ENCODE measurements at places on chromosomes 12 and 14.

GRCh38 chr14:101719045-101719645, 42.4 kb upstream of the PPP2R5C start:
- DNase-seq, result no peak

DNA sequence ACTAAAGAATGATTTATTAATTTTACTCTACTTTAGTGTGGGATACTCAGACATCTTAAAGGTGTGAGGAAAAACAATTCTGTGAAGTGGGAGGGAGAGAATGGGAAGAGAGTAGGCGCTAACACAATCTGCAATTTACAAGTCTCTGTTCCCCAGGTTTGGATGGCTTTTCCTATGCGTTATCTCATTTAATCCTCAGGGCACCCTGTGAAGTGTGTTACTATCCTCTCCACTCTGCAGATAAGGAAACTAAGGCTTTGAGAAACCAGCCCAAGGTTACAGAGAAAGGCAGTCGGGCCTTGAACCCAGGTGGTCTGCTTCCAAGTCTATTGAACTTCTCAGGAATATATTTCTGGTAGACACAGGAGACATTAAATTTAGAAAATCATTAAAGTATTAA, 36.2 kb upstream of the TUBA1C start:
- DNase-seq, result no peak

DNA sequence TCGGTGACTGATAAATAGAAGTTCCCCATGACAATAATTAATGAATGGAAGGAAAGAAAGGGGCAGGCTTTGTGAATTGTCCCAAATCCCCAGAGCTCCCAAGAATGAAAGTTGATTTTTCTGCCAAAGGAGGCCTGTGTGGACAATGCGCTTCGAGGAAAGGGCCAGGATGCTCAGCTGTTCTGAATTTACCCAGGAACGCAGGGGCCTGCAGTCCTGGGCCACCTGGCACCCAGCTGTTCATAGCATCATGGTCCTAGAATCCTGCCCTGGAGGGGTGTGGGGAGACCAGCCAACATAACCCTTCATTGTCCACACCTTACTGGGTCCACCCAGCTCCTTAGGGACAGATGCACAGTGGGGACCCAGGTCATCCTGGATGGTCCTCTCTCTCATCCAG, 587.5 kb downstream of the BCL11B start:
- DNase-seq, result no peak

DNA sequence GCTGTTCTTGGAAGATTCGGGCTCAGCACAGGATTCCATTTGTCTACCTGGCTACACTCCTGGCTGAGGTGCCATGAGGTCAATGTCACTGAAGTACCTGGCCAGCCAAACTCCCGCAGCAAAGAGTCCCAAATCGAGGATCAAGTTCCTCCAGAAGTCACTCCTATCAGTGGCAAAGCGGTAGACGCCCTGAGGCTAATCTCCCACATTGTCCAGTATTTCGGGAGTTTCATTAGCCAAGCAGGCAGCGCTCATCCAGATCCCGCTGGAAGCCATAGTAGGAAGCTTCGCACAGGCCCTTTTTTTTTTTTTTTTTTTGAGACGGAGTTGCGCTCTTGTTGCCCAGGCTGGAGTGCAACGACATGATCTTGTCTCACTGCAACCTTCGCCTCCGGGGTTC, 8.9 kb upstream of the AACS start:
- DNase-seq, result no peak

DNA sequence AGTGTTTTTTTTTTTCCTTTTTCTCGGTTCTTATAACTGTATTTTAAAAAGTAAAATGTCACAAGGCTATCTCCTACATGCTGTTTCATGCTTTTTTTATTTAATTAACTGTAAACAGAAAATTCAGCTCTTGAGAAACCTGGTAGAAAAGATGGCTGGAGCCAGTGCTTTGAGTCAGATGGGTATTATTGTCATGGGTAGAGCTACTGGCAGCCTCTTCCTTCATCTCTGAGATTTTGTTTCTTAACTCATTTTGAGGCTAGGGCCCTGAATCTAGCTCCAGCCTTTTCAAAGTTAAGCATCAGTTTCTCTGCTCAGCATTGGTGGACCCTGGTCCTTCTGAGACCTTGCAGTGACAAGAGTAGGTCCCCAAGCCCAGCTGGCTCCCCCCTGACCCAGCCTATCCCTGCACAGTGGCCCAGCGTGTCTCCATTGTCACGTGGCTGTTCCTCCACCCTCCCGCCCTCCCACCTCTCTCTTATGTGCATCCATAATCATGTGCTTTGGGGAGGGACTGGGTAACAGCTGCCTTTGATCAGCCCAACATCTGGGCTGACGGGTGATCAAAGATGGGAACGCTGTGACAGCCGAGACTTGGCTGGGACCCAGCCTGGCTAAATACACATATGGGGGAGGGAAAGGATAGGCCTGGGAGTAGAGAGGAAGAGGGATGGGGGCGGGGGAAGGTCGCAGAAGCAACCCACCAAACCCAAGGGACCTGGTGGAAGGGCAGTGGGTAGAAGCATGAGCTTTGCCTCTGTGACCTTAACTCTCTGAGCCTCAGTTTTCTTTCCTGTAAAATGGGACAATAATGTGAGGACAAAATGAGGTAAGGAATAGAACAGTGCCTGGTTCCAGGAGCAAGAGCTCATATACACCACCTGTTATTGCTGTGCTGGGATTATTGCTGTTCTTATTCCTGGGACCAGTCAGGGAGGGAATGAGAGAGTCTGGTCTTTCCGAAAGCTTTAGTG, 24.4 kb upstream of the RBM19 start:
- DNase-seq, result no peak

DNA sequence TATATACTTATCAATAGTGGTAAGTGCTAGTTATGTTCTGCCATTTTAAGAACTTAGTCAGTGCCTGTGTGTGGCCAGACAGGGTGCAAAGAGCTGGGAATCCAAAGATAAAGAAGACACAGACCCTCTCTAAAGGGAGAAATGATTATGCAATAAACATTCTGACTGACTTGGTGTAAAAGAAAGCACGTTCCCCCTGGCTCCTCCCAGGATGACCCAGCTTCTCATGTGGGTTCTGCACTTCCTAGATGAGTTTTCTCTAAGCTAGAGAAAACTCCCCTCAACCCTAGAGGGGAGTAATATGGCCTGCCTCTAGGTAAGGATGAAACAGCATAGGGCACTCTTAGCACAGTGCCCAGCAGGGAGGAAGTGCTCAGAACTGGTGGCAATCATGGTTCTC, 231.2 kb downstream of the VRK1 start:
- no peak for DNase-seq

- DNase-seq, result no peak
Observed at GRCh38 chr12:127052511-127053232, 1214.3 kb upstream of the TMEM132C start.

DNA sequence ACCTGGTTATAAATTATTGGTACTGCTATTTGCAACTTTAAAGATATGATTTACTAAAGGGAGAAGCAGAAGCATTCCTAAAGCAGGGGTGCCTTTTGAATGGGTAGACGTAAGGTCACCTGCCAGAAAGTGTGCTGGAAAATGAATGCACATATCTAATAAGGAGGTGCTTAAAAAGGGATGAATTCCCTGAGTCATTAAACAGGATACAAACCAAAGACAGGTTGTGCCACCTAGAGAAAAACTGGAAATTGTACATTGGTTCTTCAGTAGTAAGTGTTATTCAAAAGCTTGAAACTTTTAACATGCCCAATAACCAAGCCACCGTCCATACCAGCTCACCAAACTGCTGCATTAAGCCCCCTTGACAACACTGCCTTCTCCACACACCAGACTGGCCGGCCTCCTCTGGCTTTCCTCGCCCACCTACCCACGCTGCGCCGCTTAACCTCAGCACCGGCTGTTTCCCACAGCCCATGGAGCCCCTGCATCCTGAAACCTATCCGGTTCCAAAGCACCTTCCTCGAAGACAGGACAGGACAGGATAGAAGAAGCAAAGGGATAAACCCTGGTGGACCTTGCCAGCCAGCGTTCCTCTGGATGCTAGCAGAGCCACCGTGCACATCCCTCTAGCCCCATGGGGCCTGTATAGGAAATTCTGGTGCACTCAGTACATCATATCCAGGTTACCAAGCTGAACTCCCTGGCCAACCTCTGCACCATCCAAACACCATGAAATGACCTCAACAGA, 201.5 kb upstream of the CAND1 start:
- DNase-seq, result no peak

- DNase-seq, result no peak
Observed at GRCh38 chr12:86257134-86257533, 943 bp upstream of the MGAT4C start.

GRCh38 chr12:8681129-8681884, 16.5 kb upstream of the RIMKLB start:
- no peak for DNase-seq

DNA sequence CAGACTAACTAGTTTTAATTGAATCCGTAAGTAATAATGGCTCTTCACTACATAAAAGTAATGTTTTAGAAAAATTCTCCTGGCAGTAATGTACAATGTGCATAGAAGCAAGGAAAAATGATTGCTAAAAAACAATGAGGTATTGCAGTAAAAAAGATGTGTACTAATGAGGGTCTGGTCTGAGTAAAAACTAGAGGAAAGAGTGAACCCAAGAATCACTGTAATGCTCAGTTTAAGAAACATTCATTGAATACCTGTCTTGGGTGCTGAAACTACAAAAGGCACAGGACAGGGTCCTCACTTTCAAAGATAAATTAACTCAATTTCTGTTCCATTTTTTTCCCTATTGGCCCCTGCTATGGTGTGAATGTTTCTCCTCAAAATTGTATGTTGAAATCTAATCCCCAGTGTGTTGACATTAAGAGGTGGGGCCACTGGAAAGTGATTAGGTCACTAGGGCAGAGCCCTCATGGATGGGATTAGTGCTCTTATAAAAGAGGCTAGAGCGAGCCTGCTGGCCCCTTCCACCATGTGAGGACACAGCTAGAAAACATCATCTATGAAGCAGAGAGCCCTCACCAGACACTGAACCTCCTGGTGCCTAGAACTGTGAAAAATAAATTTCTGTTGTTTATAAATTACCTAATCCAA, 51.6 kb downstream of the RPS6KA5 start:
- DNase-seq, result no peak

- DNase-seq, result no peak
Observed at GRCh38 chr12:113170926-113171325, 14.4 kb downstream of the DDX54 start.

DNA sequence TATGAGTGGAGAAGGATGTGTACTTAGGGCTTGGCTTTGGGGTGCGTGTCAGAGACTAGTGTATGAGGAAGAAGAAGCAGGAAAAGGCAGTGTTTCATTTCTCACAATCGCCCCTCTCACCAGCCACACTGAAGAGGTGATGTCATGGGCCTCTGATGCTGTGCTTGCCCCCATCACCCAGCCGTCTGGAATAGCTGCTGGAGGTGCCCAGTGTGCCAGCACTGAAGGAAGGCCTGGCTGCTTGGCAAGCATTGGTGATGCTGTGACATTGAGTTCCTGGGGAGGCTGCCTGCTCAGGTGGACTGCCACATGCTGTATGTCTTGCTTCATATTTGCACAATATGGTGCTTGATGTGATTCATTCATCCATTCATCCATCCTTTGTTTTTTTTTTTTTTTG, 56.2 kb downstream of the CRADD start:
- no peak for DNase-seq

- no peak for DNase-seq
Observed at GRCh38 chr12:65055859-65056258, 65.2 kb downstream of the WIF1 start.

- DNase-seq, result no peak
Observed at GRCh38 chr12:94140556-94140955, 7.8 kb upstream of the PLXNC1 start.

GRCh38 chr12:110335481-110336045, 54.5 kb downstream of the ATP2A2 start:
- no peak for DNase-seq

DNA sequence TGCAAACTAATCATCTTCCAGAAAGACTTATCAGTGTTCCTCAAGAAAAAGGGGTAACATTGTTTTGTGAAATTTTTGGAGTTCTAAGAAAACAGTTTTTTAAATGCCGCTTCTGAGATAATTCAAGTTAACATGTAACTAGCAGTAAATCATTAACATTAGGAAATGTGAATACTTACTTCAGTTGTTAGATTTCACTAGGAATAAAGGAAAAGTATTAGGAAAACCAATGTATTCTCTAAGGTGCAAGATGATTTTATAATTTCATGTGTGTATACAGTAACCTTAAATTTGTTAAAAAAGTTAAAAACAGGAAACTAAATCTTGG, 36.8 kb downstream of the PAPOLA start:
- no peak for DNase-seq

GRCh38 chr12:59839514-59839913, 243.7 kb downstream of the SLC16A7 start:
- DNase-seq, result no peak

DNA sequence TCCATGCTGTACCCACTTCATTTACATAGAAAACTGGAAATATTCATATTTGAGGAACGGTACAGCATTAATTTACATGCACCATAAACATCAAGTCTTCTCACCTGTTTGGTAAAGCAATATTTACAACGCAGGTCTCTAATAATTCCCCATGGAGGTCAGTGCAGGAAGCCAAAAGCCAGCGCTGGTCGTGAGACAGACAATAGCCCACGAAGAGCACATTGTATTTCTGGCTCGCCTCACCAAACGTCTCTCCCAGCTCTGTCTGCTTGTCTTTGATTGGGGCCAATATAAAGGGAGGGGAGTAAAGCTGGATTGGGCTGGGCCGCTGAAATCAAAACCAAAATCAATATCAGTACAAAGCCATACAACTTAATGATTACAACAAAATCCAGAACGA, 302.1 kb downstream of the MED13L start:
- no peak for DNase-seq

DNA sequence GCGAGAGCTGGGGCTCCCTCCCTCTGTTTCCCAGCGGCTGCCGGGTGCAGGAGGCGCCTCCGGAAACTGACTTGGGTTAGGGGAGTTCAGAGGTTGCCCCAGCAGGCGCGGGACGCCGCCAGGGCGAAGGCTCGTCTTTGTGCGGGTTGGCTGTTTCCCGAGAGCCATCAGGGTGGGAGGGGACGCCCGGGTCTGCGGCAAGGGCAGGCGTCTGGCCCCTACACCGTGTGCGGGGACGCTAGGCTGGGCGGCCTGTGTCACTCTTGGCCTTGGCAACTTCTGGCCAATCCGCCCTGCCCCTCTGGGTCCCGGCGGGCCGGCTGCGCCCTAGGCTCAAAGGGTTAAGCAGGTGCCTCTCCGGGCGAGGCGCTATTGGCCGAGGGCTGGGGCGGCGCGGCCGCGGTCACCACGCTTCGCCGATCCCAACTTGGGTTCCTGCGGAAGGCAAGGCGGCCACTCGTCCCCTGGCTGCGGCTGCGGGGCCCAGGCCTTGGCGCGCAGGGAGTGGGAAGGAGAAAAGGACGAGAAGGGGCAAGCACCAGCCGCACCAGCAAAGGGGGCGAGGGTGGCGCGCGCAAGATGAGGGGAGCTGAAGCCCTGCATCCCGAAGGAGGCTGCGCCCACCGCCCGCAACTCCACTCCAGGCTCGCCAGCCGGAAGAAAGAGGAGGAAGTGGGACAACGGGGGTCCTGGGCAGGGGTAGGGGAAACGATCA, 5.6 kb upstream of the NPAS3 start:
- no peak for DNase-seq

GRCh38 chr12:89999699-90000505, 291.3 kb upstream of the ATP2B1 start:
- DNase-seq, result no peak

- DNase-seq, result no peak
Observed at GRCh38 chr14:85463512-85463911, 66.4 kb upstream of the FLRT2 start.

Data from stimulated activated CD8-positive, alpha-beta memory T cell treated with anti-CD3 and anti-CD28 coated beads, Interleukin-7, amount 100 ng/mL, for 1 hour (primary cell).